Vagina (tissue), 2 donors: ENCODE measurements at places on chromosomes 7 and 10. TPM values are rescaled to one million over a fixed set of nuclear protein-coding genes. Genes with fewer than 3 reads are reported as not detected.

The NKX2-3 gene
- not detected for total RNA-seq

GRCh38 chr7:94655848-94656657 lies at the start of gene SGCE:
Gene SGCE, minus strand, starts transcription at chr7:94656133. Its CDS starts 35 bp downstream, at chr7:94656098.
- H3K4me3 ChIP-seq: peak within 1 kb of the TSS; percentile 60
- no peaks in the 10 kb centered on the region for H3K36me3 ChIP-seq
- H3K4me1 ChIP-seq: peaks cover 18% of the 10 kb centered on the region
- no peak for DNase-seq

GRCh38 chr7:138667535-138668228 lies 33.5 kb downstream of the SVOPL start:
- no peak overlapping the region for H3K4me3 ChIP-seq
- no peaks in the 10 kb centered on the region for H3K36me3 ChIP-seq
- peaks cover 10% of the 10 kb centered on the region for H3K4me1 ChIP-seq
- no peaks in the 10 kb centered on the region for H3K27me3 ChIP-seq

DNA sequence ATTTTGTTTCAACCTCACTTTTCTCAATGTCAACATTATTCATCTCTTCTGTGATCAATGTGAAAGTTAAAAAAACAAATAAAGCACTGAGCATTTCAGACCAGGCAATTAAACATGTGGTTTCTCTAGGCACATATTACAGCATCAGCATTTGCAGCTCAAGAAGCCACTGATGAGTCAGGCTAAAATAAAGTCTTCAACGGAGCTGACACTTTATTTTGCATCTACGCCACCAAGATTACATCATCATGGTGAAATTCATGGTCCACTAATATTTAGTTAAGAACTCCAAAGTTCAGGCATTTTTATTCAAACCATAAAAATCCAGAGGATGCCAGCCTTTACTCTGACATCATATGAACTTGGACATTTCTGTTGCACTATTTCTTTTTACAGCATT lies 33.0 kb downstream of the MAGI2 start:
- no peaks in the 10 kb centered on the region for H3K36me3 ChIP-seq
- no peak overlapping the region for H3K4me3 ChIP-seq
- H3K27me3 ChIP-seq: no peaks in the 10 kb centered on the region
